ENCODE measurements at places on chromosomes 4 and X.
A peak's percentile ranks its signal among the peaks of the same experiment; 100 is the strongest.

DNA sequence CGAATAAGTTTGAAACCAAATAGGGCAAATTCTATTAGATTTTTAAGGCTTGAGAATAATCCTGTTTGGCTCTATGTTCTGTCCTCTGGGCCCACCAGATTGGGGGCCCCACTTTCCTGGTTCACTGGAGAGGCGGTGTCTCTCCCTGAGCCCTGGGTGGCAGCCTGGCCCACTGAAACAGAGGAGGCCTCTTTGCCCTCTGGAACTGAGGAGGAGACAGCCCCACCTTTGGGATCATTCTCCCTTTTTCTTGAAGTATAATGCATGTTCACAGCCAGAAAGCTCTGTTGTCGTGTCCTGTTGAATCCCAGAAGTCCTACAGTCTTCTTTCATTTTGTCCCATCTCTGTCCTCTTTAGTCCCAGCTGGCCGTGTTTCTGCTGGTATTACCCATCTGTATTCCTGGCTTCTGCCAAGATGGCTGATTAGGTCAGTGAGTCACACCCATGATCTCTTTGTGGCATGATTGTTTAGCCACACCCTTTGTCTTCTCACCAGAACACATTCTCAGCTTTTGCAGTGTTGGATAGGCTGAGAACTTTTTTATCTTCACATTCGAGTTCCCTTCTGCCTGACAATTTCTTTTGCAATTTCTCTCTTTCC is 8.1 kb upstream of the TBC1D25 start:
- peak; percentile 57 for DNase-seq

- peak; percentile 67 for DNase-seq
Measured at GRCh38 chrX:49176421-49177326, 5.0 kb downstream of the PLP2 start.

DNA sequence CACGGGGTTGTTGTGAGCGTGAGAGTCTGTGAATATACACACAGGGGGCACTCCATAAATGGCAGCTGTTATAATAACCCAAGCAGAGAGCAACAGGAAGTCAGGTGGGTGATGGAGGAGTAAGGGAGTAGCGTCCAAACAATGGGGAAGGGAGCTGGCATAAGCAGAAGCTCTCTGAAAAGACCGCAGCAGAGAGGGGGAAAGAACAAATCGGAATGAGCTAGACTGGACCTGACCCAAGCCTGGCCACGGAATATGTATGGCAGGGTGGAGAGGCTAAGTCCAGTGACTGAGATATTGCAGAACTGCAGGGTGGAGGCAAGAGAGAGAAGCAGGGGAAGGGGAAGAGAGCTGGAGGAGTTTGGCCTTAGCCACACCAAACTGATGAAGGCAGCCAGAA is 6.5 kb upstream of the GJB1 start:
- DNase-seq: no peak

GRCh38 chr4:79652232-79652631 is 244.2 kb upstream of the GK2 start:
- no peak for DNase-seq

DNA sequence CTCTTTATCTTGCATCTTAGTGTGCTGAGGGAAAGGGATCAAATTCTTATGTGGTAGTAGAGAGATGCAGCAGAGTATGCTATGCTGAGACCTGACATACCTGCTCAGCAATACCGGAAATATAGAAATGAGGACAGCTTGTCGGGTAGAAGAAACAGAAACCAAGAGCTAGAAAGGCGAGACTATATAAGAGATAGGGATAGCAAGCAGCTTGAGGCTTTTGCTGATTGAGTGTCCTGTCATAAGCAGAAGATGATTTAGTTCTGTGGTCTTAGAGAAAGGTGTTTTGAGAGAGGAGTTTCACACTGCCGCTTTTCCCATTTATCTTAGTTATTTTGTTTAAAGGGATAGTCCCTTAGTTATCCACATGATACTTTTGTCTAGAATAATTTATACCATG is 31.7 kb downstream of the USP9X start:
- DNase-seq: no peak

GRCh38 chrX:63754860-63755579 is 30.0 kb downstream of the ARHGEF9 start:
- DNase-seq: peak; percentile 77

DNA sequence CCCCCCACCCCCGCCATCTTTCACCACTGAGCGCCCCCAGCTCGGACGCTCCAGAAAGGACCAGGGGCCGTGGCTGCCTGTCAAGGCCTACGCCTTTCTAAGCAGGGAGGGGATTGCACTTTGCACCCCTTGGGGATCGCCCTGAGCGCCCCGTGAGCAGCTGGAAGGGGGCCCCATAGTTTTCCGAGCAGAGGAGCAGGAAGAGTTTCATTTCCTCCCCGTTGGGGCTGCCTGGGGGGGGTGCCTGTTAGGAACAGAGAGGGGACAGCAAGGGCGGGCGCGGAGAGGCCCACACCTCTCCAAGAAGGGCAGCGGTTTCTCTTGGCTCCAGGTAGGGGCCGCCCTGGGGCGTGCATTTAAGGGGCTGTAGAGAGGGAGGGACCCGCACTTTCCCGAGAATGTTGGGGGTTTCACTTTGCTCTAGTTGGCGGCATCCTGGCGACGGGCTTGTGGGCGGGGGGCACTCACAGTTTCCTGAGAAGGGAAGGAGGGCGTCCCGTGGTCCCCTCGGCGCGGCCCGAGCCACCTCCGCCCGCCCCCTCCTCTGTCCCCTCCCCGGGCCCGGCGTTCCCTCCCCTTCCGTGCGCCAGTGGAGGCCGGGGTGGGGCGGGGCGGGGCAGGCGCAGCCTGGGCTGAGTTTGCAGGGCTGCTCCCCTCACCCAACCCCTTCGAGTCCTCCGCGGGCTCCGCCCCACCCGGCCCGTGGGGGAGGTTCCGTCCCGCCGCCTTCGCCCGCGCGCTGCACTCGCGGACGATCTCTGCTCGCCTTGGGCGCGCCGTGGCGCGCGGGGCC is 82.3 kb upstream of the CD99 start:
- DNase-seq: peak; percentile 75

DNA sequence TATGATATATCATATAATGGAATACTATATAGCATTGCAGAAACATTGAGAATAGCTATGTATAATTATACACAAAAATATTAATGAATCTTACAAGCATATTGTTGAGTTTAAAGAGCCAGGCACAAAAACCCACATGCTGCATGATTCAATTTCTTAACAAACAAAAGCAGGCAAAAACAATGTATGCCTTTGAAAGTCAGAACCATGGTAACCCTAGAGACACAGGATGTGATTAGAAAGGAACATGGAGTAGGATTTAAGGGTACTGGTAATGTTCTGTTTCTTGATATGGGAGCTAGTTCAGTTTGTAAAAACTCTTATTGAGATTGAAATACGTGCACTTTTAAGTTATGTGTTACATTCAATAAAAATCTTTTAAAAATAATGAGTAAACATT is 21.5 kb downstream of the CXCL8 start:
- no peak for DNase-seq
